Stimulated activated CD4-positive, alpha-beta T cell treated with anti-CD3 and anti-CD28 coated beads, TNF-alpha, amount 100 ng/mL, for 1 hour (primary cell): ENCODE measurements at places on chromosomes 7 and 10.

DNA sequence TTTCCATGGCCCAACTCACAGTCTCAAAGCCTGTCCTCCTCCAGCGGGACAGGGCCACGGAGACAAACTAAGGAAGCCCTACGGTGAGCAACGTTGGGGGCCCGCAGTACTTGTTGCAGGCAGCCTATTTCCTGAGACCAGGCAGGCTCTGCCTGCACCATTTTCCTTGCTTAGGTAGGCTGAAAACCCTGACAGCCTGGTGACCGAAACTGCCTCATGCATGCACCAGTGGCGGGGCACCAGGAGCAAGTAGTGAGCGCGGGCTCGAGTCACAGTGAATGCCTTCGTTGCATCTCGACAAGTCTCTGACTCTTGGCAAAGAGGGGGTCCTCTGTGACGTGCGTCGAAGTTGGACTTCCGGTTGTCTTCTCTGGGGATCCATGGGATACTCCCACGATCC, 23.3 kb upstream of the ZNF273 start:
- DNase-seq = no peak

- no peak for DNase-seq
These were observed 55.6 kb upstream of the TMEM248 start for GRCh38 chr7:66865290-66865864.

- DNase-seq = no peak
These were observed 5.2 kb downstream of the GRID1 start for GRCh38 chr10:86361156-86362128.

DNA sequence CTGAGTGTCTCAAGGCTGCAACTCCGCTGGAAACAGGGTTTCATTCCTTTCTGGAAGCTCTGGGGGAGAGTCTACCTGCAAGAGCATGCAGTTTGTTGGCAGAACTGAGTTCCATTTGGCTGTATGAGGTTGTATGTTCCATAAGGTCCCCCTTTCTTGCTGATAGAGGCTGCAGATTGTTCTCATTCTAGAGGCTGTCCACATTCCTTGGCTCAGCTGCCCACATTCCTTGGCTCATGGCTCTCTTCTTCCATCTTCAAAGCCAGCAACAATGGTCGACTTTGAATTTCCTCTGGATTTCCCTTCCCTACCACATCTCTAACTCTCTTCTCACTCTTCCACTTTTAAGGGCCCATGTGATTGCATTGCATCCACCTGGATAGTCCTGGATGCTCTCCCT, 147.3 kb upstream of the CDCA7L start:
- no peak for DNase-seq

DNA sequence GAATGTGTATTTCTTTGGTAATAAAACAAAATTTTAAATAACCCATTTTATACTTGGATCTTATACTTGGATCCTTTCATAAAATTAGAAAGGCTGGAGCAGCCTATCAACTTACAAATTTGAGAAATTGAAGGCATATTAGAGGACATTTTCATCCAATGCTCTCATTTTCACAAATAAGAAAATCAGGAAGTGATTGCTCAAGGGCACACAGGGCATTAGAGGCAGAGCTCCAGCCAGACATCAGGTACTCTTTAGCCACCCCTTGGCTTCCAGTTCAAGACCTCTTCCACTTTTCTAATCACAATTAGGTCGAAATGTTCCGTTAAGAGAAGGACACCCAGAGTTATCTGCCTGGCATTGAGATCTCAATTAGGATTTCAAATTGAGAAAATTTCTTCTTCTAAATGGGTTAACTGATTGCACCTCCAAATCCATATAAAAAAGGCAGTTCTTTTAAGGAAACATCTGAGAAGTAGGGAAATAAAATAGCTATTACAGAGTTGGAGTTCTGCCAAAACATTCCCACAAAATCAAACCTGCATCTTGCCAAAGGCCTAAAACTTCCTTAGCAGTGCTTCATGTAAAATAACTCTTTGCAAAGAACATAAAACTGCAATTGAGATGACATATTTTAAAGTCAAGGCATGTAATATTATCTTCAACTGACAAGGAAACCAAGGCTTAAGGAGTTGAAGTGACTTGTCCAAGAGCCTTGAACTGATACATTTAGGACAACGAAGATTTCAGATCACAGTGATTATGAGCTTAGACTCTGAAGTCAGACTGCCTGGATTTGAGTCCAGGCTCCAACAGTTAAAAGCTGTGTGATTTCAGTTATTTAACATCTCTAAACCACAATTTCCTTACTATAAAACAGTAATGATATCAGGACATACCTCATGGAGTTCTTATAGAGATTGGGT, 2.4 kb downstream of the ACTA2 start:
- DNase-seq = no peak

- DNase-seq = no peak
These were observed 8.3 kb upstream of the ABCB5 start for GRCh38 chr7:20607216-20607615.

GRCh38 chr10:3787016-3787400, 2.0 kb upstream of the KLF6 start:
- no peak for DNase-seq

DNA sequence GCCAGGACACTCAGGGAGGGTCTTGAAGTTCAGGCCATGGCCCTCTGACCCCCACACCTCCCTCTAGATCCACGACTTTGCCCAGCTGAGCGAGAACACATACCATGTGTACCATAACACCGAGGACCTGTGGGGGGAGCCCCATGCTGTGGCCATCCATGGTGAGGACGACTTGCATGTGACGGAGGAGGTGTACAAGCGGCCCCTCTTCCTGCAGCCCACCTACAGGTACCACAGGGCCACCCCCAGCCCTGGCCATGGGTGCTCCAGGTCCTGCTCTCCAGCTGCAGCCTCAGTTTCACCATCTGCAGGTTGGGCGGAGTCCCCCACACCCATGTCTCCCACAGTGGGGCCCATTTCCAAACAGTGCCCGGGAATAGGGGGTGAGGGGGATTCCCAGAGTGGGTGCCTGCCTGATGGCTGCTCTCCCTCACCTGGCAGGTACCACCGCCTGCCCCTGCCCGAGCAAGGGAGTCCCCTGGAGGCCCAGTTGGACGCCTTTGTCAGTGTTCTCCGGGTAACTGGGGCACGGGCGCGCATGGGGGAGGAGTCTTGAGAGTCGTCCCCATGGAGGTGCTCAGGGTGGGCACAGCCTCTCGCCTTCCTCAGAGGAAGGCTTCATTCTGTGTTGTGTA, 54.1 kb downstream of the PALD1 start:
- no peak for DNase-seq

- no peak for DNase-seq
These were observed 83.5 kb downstream of the OTUD1 start for GRCh38 chr10:23522345-23522744.

- DNase-seq = no peak
These were observed 119.9 kb downstream of the GPR37 start for GRCh38 chr7:124645704-124646103.

DNA sequence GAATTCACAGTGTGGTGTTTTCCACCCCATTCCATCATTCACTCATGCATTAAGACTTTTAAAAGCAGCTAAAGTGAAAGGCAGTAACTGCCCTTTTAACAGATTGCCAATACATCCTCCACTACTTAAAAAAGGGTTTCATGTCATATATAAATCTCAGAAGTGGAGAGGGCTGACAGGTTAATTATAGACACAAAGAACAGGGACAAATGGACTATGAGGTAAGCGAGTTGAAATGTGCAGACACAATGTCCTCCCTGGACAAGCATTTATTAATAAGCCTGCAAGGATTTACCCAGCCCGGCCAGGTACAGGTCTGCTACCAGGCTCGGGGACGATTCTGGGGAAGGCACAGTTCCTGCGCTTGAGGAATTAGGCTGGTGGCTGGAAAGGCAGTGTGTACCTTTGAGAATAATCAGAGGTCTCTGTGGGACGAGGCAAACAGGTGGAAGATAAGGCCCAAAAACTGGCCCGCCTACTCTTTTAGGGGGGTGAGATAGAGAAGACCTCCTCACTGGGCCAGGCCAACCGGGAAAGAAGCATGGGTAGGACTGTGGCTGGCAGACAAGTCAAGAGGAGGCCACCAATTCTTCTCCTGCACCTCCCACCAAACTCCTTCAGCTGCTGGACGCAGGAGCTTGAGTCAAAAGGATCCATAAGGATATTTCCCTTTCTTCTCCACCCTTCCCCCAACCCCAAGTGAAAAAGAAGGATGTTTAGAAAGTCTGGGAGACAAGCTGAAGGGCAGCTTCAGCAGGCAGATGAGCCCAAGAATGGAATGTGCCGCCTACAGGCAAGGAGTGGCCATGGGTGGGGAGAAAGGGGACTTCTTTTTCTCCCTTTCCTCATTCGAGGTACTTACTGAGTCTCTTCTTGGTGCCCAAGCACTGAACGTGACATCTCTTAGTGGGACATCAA, 1.5 kb downstream of the PDLIM1 start:
- no peak for DNase-seq

GRCh38 chr10:11180228-11180627, 162.6 kb downstream of the CELF2 start:
- DNase-seq = no peak

GRCh38 chr10:47252093-47252780, 47.8 kb upstream of the GDF10 start:
- no peak for DNase-seq

DNA sequence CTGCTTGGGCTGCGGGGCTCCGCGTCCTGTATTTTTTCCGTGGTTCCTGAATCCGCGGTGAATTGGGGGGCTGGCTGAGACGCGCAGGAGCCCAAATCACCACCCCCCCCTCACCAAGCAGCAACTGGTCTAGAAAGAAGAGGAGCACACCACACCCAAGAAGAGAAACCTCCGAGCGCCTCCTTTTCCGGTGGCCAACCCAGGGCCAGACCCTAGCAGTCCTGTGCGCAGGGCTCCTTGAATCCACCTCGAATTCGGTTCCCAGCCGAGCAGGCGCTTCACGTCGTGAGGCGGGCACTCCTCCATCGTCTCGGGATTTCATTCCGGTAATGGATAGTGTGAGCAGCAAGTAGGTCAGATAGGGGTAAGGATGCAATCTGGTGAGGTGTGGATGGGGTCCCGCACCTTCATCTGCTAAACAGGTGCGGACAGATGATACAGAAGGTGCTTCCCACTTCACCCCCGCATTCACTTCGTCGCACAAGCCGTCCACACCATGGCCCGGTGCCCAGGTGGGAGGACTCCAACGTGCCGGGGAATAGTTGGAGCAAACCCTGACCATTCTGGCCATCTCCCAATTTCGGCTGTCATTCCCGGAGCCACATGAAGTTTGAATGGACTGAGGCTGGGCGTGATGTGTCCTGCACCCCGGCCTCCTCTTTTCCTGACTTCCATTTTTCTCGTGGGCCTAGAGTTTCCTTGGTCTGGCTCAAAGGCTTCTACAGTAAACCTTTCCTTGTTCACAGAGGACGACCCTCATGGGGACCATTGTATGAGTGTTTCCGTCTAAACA, 19.8 kb upstream of the ZNF273 start:
- DNase-seq = no peak

- DNase-seq = no peak
These were observed 40.8 kb upstream of the CTBP2 start for GRCh38 chr10:125201108-125201524.

DNA sequence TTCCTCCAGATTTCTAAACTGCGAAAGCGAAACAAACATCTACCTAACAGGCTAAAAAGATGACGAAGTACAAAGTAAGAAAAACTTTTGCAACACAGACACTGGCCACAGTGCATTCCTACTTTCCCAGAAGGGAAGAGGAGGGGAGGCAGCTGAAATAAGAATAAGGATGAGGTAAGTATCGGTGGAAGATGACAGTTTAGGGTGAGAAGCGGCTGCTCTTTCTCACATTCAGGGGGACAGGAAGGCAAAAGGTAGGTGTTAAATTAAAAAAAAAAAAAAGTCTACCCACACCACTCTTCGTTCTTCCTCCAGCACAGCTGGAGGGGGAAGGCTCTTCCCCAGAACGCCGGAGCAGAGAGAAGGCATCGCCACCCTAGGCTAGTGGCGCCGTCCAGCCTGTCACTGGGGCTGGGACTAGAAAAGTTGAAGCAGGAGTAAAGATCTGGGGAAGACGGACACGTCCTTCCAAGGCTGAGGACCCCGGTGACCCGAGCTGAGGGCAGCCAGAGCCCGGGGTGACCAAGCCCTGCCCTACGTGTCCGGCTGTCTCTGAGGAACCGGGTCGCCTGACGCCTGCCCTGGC, 846 bp downstream of the DNAJC1 start:
- no peak for DNase-seq

- DNase-seq = no peak
These were observed 14.3 kb downstream of the GTPBP4 start for GRCh38 chr10:1002425-1003006.
